ENCODE measurements at places on chromosomes 13 and 19. TPM values are rescaled to one million over a fixed set of nuclear protein-coding genes. Genes with fewer than 3 reads are reported as not detected.

DNA sequence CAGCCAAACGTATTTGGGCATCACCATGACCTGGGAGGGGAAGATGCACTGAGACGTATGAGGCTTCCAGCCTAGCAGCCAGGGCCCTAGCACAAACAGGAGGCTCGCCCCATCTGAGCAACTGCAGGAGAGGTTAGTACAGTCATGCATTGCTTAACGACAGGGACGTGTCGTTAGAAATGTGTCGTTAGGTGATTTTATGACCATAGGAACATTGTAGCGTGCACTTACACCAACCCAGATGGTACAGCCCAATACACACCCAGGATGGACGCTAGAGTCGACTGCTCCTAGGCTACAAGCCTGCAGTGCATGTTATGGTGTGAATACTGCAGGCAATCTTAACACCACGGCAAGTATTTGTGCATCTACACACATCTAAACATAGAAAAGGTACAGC is 9.3 kb downstream of the CD177 start:
- no peak for DNase-seq

PTH2 gene
- not detected for total RNA-seq

GRCh38 chr19:9130965-9131364 is 4.2 kb upstream of the OR7G3 start:
- DNase-seq, result peak; percentile 7

- DNase-seq, result no peak
Measured at GRCh38 chr19:14113762-14114414, 3.7 kb downstream of the PRKACA start.

- DNase-seq, result no peak
Measured at GRCh38 chr19:50994129-50994528, 7.3 kb downstream of the KLK8 start.

DNA sequence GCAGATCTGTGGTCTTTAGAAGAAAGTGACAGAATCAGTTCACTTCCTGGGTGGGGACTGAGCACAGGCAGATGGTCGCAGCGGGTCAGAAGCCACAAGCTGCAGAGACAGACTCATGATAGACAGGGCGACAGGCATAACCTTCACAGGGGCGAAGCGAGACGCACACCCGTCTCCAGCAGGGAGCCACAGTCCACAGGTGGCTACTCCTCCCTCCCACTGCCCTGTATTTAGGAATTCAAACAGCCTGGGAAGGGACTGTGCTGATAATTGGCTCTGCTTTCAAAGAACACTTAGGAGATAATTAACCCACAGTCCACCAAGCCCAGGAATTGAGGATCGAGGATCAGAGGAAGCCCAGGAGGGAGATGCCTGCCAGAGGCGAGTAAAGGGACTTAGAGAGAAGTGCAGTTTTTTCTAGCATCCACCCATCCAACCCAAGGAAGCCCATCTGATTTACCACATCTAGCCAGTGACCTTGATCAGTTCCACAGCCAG is 23.2 kb downstream of the RFX2 start:
- no peak for DNase-seq

- DNase-seq, result no peak
Measured at GRCh38 chr13:21608961-21609360, 5.0 kb upstream of the MICU2 start.

ATP5F1D gene
- 99.2 TPM for total RNA-seq

GRCh38 chr19:6470173-6470572 is 6.1 kb downstream of the CRB3 start:
- DNase-seq, result no peak

- DNase-seq, result no peak
Measured at GRCh38 chr13:112903071-112903577, 65.9 kb upstream of the MCF2L start.

DNA sequence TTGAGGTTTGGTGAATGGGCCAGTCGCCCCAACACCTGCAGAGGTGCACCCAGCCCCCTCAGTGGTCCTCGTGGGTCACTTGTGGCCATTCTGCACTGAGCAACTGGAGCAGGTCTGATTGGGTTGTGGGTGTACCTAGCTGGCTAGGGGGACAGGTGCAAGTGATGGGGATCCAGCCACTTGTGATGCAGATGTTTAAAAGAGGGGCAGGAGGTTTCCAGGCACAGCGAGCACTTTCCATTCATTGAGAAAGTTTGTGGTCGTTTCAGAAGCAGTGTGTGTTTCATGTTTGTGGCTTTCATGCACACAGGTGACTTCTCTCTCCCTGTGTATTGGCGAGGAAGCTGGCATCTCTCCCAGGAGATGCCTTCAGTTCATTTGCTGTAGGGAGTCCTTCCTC is 34.7 kb downstream of the TSSK6 start:
- no peak for DNase-seq

GRCh38 chr19:36136964-36137686 is 2.7 kb upstream of the CAPNS1 start:
- DNase-seq, result no peak

- no peak for DNase-seq
Measured at GRCh38 chr13:35496761-35497386, 20.4 kb upstream of the MAB21L1 start.
